ENCODE measurements at places on chromosomes 1 and 21.

DNA sequence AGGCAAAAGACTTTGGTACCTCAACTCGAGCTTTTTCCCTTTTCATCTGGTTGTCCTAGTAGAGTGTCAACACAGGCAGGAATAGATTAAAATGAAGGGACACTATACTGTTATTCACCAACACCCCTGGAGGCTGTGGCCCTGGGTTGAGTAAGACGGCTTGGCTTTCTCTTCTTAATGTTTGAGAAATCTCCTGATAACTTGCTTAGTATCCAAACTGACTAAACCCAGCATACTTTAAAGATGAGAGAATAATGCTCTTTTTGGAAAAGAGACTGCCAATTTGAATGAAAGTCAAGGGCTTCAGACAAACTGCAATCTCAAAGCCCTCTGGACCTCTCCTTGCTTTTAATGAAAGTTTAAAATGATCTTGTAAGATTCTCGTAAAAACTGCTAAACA, 2.6 kb upstream of the SLC30A1 start:
- no peak for DNase-seq

- no peak for DNase-seq
Measured at GRCh38 chr1:67316918-67317317, 9.2 kb downstream of the IL12RB2 start.

- DNase-seq, result no peak
Measured at GRCh38 chr1:66495495-66495894, 38.5 kb upstream of the SGIP1 start.

GRCh38 chr21:10521091-10521598, at the start of gene TPTE:
TPTE (plus strand) TSS chr21:10521583; CDS start chr21:10538724, 17,141 bp downstream.
- no peak for DNase-seq

- DNase-seq, result no peak
Measured at GRCh38 chr1:19330449-19331135, 18.5 kb downstream of the SLC66A1 start.

- DNase-seq, result no peak
Measured at GRCh38 chr1:228373681-228374571, 32.7 kb downstream of the TRIM11 start.

DNA sequence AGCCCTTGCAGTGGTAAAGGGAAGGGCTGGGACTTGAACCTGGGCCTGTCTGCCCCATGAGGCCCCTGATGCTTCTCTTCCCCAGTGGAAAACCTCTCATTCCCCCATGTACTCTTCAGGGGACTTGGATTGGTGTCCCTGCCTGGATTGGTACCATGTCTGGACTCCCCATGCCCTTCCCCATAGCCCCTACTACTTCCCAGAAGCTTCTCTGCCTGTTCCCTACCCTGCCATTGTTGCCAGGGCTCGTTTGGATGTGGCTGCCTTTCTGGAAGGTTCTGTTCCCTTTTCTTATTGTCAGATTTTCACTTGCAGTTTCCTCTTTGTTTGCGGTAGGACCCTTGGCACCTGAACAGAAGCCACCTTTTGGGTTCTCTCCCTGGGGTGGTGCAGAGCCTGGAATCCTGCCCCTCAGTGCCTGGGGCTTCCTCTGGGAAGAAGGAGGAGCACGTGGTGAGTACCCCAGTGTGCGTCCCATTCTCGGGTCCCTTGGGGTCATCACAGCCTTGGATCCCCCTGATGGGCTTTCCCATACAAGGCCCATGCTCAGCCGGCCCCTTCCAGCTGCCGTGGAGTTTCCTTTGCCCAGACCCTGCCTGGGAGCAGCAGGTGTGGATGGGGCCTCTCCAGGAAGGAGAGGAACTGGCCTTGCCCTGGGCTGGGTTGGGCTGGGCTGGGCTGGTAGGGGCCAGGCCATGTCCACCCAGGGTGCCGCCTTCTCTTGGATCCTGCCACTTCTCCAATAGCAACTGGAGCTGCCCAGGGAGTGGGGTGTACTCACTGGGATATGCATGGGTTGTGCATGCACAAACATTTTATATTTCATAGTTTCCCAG, 281.1 kb downstream of the PTPRU start:
- DNase-seq, result no peak

GRCh38 chr1:235639226-235640205, 10.1 kb downstream of the GNG4 start:
- no peak for DNase-seq

- DNase-seq, result no peak
Measured at GRCh38 chr1:205144751-205145150, 23.0 kb upstream of the RBBP5 start.

DNA sequence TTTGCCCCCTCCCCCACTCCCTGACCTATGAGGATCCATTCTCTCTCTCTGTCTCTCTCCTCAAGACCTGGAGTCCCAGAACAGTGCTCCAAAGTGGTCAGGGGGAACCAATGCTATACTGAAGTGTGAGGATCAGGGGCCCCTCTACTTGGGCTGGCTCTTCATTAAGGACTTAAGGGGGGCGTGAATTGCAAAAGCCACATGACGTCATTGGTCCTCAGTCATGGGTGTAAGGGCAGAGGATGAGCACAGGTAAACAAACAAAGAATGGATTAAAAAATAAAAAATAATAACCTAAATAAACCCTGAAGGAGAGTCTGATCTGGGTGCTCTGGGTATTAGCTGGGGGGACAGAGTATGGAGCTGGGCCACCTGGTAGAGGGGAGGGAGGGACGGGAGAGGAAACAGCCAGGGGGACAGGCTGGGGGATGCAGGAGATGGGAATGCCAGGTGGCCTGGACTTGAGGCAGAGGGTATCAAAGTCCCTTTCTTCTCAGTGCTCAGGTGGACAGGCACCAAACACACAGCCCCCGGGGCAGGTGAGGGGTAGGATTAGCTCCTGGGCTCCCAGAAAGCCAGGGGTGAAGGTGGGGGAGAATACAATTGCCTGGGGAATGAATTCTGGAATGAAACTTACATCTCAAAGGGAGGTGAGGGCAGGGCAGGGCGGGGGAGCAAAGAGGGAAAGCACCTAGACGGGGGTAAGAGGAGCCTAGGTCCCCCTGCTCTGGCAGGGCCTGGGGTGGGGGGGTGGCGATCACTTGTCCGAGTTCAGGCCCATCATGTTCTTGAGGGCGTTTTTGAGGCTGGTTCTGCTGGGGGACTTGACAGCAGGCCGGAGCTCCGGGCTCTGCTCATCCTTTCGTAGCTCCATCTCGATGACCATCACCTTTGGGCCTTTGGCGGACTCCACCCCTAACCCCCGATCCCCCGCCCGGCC, 4.6 kb downstream of the MPZ start:
- DNase-seq, result no peak

DNA sequence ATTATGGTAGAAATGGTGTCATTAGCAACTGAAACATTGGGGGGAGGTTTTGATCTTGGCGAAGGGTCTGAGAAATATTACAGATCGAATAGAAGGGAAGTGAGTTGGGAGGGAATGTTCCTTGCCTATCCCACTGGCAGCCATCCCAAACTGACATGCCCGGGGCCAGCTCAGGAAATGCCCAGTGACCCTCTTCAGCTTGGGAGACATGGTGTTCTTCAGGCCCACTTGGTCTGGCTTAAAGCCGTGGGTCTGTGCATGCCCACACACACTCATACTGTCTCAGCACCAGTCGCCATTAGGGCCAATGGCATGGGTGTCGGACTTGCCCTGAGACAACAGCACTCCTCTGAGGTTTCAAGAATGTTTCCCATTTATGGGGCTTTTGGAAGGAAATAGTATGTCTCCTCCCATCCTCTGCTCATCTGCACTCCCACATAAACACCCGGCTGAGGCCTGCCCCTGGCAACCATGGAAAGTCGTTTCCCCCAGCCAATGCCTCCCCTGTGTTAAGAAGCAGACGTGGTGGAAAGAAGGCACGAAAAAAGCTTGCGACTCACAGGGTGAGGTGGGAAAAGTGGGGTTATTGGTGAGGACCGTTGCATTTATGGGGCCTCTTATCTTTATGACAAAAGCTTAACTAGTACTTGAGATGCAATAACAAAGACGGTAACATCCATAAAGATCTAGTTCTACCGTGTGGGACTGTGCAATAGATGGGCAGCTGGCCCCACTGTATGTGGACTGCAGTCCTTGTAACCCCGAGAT, 2.0 kb downstream of the RNF186 start:
- no peak for DNase-seq

GRCh38 chr1:3063379-3064295, 5.4 kb upstream of the PRDM16 start:
- no peak for DNase-seq

Data from esophagus squamous epithelium (tissue), 5 donors.